ENCODE measurements at places on chromosomes 1 and 21. TPM values are rescaled to one million over a fixed set of nuclear protein-coding genes. Genes with fewer than 3 reads are reported as not detected.

- DNase-seq: no peak
These were observed 85.7 kb downstream of the TGFB2 start for GRCh38 chr1:218430822-218431221.

DNA sequence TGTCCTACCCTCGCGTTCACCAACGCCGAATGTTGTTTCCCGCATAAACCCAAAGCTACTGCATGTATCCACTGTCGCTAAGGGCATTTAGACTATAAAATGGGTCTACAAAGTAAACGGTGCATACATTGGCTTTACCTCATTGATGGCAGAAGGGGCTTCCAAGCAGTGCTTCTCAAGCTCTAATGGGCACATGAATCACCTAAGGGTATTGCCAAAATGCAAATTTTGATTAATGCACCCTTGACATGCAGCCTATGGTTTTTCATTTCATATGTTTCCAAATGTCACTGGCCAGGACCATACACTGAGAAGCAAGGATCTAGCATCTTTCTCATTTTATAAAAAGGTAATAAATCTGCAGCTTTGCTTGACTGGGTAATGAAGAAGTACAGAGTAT lies 2.7 kb downstream of the OR6F1 start:
- DNase-seq: no peak

- DNase-seq: no peak
These were observed 19.7 kb downstream of the CYP4B1 start for GRCh38 chr1:46818591-46818990.

- DNase-seq: no peak
These were observed 86.0 kb upstream of the ZBTB40 start for GRCh38 chr1:22365331-22366295.

DNA sequence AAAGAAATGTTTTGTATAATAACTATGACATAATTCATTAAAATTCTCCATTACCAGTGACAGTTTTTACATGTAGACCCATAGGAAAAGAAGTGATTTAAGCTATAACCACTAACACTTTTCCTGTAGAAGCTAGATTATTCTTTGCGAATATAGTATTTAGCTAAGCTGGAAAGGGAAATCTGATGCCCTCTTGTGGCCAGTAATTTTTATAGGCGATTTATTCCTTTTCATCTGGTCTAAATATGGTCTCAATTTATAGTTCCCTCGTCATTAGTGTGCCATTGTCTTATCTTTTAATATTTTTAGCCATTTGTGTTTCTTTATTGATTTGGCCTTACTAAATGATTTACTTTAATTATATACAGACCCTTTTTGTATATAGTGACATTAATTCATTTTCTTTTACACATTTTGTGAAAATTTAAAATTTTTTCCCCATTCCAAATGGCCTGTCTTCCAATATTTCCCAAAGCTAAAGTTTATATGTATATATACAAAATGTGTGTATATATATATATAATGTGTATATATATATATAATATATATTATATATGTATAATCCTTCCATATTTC lies 26.7 kb downstream of the BTG3 start:
- peak; percentile 13 for DNase-seq

DNA sequence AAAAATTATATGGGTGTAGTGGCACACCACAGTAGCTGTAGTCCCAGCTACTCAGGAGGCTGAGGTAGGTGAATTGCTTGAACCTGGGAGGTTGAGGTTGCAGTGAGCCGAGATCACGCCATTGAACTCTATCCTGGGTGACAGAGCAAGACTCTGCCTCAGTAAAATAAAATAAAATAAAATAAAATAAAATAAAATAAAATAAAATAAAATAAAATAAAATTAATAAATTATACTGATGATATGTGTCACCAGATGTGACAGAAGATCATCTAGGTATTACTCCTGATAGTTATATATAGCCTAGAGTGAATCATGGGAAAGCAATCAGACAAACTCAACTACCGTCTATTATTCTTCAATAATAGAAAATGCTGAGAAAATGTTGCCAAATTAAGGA lies 972.5 kb downstream of the MRPL39 start:
- DNase-seq: no peak

DNA sequence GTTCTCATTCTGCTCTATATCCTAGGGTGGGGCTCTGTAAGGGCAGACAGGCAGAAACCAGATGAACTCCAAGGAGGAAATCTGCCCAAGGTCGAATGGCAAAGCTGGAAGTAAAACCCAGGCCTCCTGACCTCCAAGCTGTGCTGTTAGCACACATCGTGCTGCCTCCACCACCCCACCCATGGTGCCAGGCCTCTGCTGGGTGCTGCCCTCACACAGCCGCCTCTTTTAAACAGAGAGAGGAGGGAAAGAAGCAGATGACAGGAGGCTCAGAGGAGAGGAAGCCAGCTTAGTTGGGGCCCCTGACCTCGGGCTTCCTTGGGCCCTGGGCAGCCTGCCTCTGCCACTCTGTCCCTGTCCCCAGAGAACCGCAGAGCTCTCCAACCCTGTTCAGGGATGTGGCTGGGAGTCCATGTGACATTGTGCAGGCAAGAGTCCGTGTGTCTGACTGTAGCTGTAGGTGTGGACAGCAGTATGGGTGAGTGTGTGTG lies 1.1 kb downstream of the SYNC start:
- DNase-seq: no peak

- DNase-seq: no peak
These were observed 263.4 kb downstream of the GPR52 start for GRCh38 chr1:174710868-174711845.

DNA sequence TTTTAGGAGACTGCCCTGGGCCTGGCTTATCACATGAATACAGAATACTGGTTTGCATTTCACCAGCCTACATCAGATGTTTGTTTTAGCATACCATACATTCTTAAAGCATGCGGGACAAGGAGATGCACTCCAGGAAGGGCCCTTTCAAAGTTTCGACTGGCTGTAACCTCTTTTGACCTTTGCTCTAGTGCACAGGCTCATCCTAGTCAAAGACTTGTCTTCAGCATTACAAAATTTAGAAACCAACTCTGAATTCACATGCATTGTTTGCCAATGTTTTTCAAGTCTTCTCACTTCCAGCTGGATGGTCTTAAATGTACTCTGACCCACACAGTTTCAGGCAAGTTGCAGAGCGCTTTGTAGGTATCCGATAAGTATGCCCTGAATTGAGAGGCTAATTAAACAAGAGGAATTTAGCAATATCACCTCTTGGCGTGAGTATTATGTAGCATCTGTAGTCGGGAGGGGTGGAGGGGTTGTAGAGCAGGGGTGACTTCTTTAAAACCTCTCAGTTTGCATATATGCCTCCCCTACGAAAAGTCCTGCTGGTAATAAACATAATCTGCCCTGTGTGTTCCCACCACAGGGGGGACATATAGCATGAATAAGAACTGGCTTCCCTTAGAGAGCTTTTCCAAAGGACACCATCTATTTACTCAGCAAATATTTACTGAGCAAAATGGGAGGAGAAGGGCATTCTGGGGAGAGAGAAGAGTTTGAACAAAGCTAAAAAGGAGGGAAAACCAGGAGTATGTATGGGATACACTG lies 24.4 kb upstream of the AHCYL1 start:
- DNase-seq: peak; percentile 52

DNA sequence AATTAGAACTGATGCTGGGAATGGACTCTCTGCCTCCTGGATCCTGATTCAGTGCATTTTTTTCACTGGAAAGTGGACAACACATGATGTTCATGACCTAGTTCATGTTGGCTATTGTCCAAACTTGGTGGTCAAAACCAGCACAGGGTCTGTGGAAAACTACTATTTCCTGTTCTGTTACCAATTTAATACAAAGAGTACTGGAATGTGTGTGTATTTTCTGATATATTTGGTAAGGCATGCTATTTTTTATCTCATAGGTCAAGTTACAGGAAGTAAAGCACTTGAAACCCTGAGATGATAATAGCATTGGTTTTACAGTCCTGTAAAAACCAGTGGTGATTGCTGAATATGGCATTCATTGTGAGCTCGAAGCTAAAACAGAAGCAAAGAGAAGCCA lies 89.9 kb downstream of the SGIP1 start:
- DNase-seq: no peak

GRCh38 chr1:84143796-84144565 lies at the start of gene PRKACB:
PRKACB (plus strand) TSS chr1:84144271; CDS start chr1:84144362, 91 bp downstream.
- DNase-seq: peak; percentile 26

DNA sequence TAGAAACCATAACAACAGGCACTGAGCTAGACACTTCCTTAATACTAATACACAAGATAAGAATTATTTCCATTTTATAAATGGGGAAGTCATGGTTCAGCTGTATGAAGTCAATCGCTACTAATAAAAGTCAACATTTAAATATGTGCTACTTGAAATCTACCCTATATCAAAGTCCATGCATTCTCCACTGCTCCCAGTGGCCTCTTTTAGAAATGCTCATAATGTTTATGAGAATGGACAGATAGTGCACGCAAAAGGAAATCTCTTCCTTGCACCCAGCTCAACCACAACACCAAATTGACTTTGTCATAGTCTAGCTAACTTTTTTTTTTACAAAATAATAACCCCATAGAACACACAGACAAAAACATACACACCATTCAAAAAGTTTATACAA lies 281.7 kb upstream of the CXADR start:
- no peak for DNase-seq

- DNase-seq: no peak
These were observed 230.9 kb upstream of the IRF2BP2 start for GRCh38 chr1:234840843-234841242.

- DNase-seq: peak; percentile 83
These were observed 79.3 kb downstream of the LHX4 start for GRCh38 chr1:180309338-180309737.

GRCh38 chr1:27491748-27492700 lies 2.1 kb upstream of the WASF2 start:
- DNase-seq: no peak

DNA sequence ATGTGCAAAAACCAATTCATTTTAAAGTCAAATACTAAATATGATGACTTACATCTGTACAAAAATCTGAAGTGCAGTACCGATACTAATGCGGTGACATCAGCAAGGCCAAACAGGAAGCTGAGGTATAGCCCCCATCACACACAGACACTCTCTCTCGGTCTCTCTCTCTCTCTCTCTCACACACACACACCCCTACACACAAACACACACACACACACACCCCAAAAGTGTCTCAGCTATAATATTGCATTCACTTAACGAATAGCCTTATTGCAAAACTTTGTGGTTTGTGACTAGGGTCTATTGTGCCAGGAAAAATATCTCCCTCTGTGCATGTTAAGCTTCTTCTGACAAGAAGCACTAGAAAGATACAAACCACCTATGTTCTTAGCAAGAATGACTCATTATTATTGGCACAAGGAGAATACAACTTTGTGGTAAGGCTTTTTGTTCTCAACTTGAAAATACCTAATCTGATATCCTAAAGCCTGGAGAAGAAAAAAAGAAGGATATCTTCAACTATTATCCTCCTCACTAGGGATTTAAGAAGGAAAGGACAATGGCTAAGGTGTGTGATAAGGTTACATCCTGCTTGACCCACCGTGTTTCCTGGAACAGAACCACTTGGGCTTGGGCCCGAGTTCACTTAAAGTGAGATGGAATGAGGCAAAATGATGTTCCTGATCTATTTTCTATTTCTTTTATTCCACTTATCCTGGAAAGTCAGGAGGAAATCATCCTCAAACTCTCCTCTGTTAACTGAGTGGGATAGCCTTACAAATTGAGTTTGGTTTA lies 107.1 kb downstream of the NIBAN1 start:
- peak; percentile 76 for DNase-seq

DNA sequence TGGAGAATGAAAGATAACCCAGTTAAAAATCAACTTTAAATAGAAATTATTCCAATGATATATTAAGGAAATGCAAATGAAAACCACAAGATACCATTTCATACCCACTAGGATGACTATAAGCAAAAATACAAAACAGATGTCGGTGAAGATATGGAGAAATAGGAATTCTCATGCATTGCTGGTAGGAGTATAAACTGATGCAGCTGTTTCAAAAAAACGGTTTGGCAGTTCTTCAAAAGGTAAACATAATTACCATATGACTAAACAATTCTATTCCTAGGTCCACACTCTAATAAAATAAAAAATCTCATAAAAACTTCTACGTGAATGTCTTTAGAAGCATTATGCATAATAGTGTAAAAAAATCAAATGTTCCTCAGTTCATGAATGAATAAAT lies 763.3 kb upstream of the BRINP3 start:
- DNase-seq: no peak

GRCh38 chr1:209341146-209341545 lies 242.4 kb upstream of the CAMK1G start:
- DNase-seq: no peak

GRCh38 chr1:233549917-233550316 lies 64.0 kb upstream of the KCNK1 start:
- no peak for DNase-seq

GRCh38 chr1:236323819-236324411 lies 42.2 kb upstream of the ERO1B start:
- no peak for DNase-seq

GRCh38 chr1:995665-996633 lies 3.9 kb downstream of the HES4 start:
- DNase-seq: no peak

DNA sequence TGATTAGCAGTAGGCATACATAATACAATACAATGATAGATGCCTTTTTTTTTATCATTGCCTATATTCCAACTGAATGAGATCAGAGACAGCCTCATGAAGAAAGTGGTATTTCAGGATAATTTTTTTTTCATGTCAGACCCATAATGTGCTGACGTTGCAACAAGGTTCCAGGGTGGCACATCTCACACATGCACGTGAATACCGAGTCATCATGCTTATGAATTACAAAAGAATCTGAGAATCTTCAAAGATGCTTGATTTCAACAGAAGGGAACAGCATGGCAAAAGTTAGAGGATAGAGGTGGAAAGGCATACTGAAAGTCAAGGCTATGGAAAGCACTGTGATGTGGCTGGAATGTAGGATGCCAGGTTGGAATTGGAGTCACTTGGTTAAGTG lies 5.0 kb upstream of the RNF11 start:
- DNase-seq: no peak

GRCh38 chr1:227315629-227316346 lies 2.5 kb downstream of the CDC42BPA start:
- peak; percentile 38 for DNase-seq

The HORMAD1 gene
- not detected for total RNA-seq

The GUCA2A gene
- not detected for total RNA-seq

The FAM3B gene
- 0.51 TPM for total RNA-seq

The VCAM1 gene
- total RNA-seq: 14.0 TPM

The USH2A gene
- total RNA-seq: not detected
